ENCODE measurements at places on chromosomes 11 and 22.
A peak's percentile ranks its signal among the peaks of the same experiment; 100 is the strongest.

GRCh38 chr11:18705651-18706281 lies 7.2 kb downstream of the TMEM86A start:
- DNase-seq, result peak; percentile 36

DNA sequence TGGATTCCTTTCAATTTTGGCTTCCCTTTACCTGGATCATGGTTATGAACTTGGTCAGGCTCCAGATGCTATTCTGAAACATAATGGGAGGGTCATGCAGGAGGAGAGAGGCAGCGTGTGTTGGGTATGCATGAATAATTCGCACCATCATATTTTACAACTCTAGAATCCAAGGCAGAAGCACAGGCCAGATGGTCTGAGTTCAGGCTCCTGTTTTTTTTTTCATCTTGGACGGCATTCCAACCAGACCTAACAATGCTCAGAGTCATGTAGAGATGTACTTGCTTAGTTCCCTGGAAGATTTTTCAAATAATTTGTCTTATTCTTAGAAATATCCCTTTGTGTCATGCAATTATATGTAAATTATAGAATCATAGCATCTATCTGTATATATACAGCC lies 393.5 kb downstream of the JRKL start:
- DNase-seq, result no peak

DNA sequence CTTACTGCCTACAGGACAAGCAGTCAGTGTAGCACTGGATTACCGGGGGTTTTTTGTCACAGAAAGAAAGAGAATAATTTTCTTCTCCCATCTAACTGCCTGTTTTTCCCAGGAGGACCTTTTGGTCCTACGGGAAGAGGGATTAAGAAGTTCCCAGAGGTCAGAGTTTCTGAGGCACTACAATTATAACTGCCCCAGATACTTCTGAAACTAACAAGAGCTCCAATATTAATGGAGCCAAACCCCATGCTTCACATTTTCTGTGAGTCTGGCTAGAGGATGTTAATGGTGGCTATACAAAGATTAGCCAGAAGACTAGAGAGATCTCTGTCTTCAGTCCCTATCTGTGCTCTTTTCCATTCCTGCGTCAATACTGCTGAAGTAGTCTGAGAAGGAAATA lies at the start of gene OR56A3:
TSS of gene OR56A3 (plus strand) at position 301 of the 400 bp plus-strand sequence. CDS start 5,096 bp downstream, outside the sequence.
- no peak for DNase-seq

DNA sequence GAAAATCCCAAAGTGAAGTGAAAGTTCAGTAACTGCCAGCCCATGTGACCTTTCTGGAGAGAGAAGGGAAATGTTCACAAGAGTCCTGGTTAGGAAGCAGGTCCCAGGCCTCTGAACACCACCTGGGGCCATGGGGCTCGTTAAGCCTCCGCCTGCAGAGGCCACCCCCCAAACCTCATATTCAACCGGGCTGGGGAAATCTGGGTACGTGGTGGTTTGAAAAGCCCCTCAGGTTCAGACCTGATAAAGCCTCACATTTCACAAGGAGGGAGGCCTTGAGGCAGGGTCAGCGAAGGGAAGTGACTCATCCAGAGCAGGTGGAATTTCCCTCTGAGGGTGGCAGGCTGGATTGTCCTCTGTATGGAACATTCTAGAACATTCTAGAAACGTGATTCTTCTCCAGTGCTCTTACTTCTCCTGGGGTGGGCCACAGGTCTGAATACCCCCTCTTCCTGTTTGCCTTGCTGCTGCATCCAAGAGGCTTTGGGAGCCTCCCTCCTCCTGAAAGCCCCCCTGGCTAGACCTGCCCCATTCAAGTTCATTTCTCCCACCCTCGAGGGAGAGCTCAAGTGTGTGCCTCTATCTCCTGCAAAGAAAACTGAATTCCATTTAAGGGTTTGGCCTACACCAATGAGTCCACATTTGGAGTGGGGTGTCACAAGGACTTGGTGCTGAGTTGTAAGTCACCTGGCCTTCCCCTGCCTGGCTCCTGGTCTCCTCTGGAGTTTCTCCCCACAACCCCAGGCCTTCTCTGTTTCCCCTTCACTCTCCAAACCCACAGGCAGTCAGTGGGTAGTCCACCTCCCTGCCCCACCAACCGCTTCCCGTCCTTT lies 6.3 kb downstream of the FXYD2 start:
- peak; percentile 68 for DNase-seq

DNA sequence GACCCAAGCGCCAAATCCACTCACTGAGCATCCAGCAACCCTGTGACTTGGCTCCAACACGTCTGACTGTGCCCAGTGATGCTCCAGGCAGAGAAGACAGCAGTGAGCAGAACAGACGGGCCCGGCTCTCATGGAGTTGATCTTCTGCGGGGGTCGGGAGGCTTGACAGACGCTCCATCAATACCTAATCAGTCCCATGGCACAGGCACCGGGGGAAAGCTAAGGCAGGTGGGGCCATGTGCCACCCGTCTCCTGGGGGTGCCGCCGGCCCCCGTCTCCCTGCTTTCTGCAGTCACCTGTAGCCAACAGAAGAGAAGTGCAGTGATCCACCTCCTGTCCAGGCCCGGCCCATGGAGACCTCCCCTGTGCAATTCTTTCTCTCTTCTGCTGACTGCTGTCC lies 47.5 kb downstream of the LINC01488 start:
- DNase-seq, result no peak

DNA sequence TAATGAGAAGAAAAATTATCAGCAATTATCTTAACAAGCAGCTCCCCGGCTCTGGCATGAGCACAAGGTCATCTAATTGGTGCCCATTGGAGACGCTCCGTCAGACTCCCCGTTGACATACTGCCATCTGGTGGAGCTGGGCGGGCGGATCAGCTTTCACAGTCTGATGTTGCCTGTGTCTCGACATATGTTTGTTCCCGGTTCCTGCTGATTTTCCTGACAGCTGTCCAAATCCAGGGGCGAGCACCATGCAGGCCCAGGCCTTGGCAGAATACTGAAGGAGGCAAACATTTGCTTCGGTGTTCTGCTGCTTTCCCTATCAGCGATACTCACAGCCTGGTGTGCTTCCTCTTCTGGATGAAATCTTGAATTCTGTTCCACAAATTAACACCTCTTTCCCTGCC lies 43.8 kb upstream of the BARX2 start:
- DNase-seq, result peak; percentile 55

DNA sequence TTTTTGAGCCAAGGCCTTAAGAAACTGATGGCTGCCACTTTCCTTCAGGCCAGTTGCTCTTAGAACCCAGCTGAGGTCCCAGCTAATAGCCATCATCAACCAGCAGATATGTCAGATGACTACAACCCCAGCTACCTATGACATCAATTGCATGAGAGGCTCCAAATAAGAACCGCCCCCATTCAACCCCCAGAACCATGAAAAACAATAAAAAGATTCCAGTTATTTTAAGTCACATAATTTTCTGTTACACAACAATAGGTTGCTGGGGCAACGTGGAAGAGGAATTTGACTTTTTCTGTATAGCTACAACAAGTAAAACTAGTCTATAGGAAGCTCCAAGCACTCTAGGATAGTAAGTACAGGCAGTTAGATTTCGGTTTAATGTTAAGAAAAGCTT lies 216.3 kb upstream of the MTNR1B start:
- DNase-seq, result no peak

GRCh38 chr11:132058211-132058772 lies 687.9 kb downstream of the NTM start:
- peak; percentile 2 for DNase-seq

DNA sequence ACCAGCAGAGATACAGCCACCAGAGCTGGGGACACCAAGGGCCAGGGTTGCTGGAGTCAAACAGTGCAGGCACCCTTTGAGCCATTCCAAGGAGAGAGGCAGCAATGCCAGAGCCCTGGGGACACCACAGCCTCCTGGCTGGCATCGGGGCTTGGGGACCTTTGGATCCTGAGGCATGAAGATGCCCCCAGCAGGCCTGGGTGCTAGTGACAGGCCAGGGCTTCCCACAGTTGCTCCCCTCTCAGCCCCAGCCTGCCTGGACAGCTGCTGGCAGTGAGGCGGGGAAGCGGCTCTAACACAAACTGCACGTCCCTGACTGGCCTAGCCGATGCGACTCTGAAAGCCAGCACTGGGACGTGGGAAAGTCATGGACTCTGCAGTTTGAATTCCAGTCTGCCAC lies 2.7 kb downstream of the CD5 start:
- no peak for DNase-seq

- DNase-seq, result peak; percentile 6
Measured at GRCh38 chr11:123381817-123382554, 48.1 kb upstream of the GRAMD1B start.

- DNase-seq, result no peak
Measured at GRCh38 chr22:29720811-29721323, 1.1 kb downstream of the CABP7 start.

GRCh38 chr11:119806064-119806915 lies 77.3 kb upstream of the NECTIN1 start:
- DNase-seq, result no peak

- DNase-seq, result no peak
Measured at GRCh38 chr11:2534134-2534956, 89.5 kb downstream of the KCNQ1 start.

- no peak for DNase-seq
Measured at GRCh38 chr22:49775191-49775866, 52.3 kb downstream of the BRD1 start.

DNA sequence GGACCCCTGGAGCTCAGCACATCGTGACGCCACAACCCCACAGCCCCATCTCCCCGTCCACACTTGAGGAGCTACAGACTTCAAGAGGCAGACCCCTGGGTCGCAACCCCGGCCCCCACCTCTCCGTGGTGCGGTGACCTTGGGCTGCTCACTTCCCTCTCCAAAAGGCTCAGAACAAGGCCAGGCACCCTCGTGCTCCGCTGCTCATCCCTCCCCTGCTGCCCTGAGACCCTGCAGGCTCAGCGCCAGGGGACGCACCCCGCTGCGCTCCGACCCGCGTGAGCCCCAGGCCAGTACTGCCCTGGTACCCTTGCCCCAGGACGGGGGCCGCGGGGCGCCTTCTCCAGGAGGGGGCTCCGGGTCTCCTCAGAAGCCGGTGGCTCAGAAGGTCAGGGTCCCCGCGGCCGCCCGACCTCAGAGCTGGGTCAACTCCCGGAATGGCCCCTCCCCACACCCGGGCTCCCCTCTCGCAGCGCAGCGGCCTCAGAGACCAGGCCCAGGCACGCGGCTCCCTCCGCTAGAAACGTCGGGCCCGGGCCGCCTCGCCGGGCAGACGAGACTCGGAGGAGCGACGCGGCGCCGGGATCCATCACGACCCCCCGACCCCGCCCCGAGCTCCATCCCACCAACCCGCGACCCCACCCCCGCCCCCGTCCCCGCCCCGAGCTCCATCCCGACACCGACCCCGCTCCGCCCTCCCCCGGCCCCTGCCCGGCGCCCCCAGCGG lies 563 bp downstream of the GATD1 start:
- no peak for DNase-seq

- DNase-seq, result no peak
Measured at GRCh38 chr11:113505046-113505445, 29.8 kb upstream of the DRD2 start.

GRCh38 chr11:111378861-111379601 lies at the start of gene POU2AF1:
TSS of gene POU2AF1 (minus strand) at chr11:111379275. CDS start at chr11:111379177, 98 bp downstream.
- peak; percentile 65 for DNase-seq

GRCh38 chr11:101498891-101499290 lies 84.9 kb downstream of the TRPC6 start:
- no peak for DNase-seq

DNA sequence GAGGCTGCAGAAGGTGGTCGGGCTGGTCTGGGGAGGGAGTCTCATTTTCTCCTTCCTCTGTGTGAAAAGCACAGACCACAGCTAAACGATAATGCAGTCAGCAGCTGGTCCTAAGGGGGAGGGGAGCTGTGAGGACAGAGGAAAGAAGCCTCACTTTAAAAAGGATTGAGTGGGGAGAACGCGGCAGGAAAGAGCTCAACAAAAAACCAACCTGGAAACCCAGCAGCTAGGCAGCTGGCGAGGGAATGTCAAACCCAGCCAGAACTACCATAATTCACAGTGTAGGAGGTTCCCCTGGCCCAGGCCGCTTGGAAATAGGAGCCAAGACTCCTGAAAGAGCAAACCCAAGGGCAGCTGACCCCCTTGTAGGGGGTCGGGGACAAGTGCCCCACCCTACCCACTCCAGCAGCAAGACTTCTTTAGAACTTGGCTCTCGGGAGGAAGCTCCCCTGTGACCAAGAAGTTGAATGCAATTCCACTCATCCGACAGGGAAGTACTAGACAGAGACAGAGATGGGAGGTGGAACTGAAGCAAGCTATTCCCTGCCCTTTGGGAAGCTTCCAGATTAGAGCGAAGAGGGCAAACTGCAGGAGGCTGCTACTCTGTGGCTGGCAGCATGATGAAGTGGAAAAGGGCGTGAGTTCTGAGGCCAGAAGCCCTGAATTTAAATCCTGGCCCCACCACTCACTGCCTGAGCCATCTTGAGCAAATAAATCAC lies 16.5 kb upstream of the DGKZ start:
- no peak for DNase-seq

DNA sequence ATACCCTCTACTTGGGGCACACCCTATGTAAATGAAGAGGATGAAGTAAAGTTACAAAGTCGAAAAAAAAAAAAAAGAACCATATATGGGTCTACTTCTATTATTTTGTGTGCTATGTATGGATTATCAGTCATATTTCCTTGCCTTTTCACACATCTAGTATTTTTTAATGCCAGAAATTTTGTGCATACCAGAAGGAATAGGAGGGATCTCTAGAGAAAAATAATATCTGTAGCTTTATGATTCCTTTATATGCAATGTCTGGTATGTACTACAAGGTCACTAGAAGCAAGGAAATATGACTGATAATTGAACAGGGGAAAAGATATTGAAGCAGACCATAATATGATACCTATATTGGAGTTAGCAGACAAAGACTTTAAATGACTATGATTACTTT lies 713.4 kb downstream of the OPCML start:
- DNase-seq, result no peak

DNA sequence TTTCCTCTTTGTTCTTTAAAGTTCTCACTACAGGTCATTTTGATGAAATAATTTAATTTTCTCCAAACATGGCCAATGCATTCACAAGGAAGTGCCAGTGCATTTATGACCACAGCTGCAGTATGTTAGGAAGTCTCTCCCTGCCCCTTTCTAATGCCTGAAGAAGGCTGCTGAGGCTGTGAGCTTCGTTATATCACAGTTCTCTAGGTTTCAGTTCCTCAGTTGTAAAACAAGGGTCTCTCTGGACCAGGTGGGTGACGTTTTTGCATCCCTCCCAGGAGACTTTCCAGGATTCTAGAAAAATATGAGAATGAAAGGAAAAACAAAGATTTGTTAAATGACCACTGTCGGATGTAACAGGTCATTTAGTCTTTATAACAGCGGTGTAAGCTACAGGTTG lies 171.6 kb downstream of the LARGE1 start:
- no peak for DNase-seq

GRCh38 chr22:43448048-43448447 lies 36.2 kb downstream of the MPPED1 start:
- DNase-seq, result no peak

Measured in CD4-positive, alpha-beta T cell treated with Interleukin-12 subunit alpha and Interleukin-12 subunit beta, for 1 hour (primary cell).